Posterior cingulate gyrus (tissue), 11 donors: ENCODE measurements at places on chromosomes 16 and 17.

GRCh38 chr16:80029381-80029630 is 428.8 kb upstream of the MAF start:
- DNase-seq, result no peak

GRCh38 chr16:68776821-68777485 is 39.9 kb downstream of the CDH1 start:
- no peak for DNase-seq

- DNase-seq, result no peak
Observed at GRCh38 chr17:39823407-39824054, 40.6 kb downstream of the IKZF3 start.

GRCh38 chr16:56898847-56899246 is 33.1 kb upstream of the HERPUD1 start:
- no peak for DNase-seq

- no peak for DNase-seq
Observed at GRCh38 chr17:67125924-67126323, 81.6 kb downstream of the CACNG1 start.

DNA sequence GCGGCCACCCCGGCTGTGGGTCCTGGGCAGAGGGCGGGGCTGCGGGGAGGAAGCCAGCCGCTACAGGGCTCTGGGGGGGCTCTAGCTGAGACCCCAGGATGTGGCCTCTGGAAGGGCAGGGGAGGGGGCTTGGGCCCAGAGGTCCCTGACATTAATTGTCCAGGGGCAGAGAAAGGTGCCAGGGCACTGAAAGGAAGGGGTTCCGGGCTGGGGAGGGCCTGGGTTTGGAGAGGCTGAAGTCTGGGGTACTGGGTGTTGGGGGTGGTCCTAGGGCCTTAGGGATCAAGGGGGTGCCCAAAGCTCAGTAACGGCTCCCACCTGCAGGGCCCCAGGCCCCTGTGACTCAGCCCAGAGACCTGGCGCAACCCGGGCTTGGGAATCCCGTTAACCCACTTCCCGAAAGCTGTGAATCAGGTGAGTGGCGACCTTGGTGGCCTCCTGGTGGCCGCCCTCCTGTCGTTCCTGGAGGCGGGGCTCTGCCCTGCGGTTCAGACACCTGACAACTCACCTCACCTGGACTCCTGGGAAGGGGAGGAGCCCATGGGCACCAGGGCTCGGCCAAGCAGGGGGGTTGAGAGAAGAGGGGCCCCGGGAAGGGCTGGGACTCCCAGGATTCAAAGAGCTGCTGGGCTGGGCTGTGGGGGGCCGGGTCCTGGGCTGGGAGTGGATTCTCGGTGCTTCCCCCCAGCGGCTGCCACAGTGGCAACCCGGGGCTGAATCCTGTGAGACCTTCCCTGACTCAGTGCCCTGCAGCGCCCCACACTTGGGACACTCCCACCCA is 465 bp upstream of the PRSS22 start:
- no peak for DNase-seq

- DNase-seq, result no peak
Observed at GRCh38 chr16:3514621-3515020, 13.8 kb downstream of the CLUAP1 start.

DNA sequence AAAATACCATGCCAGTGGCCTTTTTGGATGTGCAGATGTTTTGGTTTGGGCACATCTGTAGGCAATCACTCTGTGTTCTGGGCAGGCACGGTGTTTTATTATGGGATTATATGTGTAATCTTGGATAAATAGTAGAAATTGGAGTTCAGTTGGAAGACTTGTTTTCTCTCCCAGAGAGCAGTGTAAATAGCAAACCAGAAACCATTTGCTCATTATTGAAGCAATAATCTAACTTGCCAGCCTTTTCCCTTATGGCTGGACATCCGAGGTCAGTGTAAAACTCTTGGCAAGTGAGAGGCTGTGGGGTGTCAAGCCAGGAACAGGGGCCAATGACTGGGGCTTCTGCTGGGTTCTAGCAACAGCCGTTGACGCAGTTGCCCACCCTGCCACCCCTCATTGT is 69.9 kb downstream of the IRX3 start:
- no peak for DNase-seq

- no peak for DNase-seq
Observed at GRCh38 chr16:23318639-23319038, 16.5 kb downstream of the SCNN1B start.

- DNase-seq, result no peak
Observed at GRCh38 chr16:10121897-10122425, 60.3 kb downstream of the GRIN2A start.

DNA sequence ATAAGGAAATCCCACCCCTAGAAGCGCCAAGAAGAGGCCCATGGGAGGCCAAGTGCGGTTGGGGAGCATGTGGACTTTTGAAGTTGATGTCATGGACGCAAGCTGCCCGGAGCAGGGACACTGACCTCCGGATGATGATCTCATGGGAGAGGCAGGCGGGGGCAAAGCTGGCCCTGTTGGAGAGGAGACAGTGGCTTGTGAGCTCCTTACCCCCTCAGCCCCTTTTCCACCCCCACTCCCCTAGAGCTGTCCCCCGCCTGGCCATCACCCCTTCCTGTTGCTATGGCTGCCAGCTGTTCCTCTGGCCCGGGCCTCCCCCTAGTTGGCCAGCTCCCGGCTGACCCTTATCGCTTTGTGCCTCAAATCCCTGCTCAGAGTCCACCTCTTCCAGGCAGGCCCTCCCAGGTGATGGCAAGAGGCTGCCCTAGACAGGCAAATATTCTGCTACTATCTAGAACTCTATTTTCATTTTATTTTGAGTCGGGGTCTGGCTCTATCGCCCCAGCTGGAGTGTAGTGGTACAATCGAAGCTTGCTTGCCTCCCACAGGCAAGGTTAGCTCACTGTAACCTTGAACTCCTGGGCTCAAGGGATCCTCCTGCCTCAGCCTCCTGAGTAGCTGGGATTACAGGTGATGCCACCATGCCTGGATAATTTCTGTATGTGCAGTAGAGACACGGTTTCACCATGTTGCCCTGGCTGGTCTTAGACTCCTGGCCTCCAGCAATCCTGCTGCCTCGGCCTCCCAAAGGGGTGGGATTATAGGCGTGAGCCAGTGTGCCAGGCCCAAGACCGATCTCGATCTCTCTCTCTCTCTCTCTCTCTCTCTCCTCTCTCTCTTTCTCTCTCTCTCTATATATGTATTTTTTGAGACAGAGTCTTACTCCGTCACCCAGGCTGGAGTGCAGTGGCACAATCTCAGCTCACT is 6.6 kb downstream of the NOTUM start:
- no peak for DNase-seq

GRCh38 chr17:1122533-1123392 is 57.0 kb downstream of the ABR start:
- peak; percentile 93 for DNase-seq
